Gastroesophageal sphincter (tissue), 4 donors: ENCODE measurements at places on chromosomes 13 and 19.

DNA sequence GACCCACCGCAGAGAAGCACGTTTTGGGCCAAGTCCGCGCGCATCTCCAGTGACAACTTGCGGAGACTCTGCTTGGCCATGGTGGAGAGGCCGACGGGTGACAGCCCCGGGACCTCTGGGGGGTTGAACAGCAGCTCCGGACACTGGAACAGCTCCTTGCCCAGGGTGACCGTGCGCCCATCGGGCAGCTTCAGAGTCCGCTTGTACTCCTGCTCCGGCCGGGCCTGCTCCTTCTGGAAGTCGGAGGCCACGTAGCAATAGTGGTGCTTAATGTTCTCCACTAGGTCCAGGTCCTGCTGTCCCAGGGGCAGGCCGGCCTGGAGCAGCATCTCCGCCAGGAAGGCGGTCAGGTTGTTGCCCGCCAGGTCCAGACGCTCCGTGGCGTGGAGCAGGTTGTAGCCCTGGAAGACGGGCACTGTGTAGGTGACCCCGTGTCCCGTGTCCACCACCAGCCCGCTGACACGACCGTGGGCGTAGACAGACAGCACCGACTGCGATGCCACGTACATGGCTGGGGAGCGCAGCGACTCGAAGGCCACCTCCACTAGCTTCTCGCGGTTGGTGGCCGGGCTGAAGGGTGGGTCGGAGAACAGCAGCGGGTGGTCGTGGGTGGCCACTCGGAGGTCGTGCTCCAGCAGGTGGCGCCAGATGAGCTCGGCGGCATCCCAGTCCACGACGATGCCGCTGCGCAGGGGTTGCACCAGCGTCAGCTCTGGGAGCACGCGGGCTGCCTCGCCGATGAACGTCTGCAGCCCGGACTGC is 743 bp downstream of the ACTL9 start:
- no peak for ATAC-seq

DNA sequence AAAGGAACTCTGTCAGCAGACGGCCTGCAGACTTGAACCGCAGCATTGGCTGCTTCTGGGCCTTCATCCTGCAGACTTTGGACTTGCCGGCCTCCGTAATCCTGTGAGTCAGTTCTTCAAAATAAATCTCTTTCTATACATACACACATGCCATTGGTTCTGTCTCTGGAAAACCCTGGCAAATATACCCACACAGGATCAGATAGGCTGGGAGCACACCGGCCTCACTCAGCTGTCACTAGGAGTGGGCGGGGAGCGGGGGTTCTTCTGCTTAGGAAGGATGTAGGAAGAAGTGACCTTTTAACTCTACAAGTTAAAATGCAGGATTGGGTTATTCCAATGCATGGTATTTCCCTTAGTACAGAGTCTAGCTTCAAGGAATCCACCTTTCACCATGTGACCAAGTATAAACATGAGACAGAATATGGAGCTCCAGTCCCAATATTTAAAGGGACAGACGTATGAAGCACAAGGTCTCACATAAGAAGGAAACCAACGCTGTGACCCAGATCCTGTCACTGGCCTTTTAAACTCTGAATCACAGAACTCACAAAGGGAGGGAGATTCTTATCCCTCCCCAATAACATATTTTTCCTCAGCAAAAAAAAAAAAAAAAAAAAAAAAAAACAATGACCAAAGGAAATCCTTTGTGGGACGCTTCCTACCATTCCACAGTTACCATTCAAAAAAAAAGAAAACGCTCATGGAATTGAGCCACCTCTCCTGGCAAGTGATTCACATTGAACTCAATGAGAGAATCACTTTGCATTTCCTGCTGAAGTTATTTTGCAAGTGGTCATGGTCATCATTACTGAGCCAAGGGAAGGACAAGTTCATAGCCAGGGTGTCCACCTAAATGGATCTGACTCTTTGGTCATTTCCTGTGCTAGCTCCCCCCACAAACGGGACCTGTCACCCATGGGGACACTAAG is 352.9 kb downstream of the FOXO1 start:
- ATAC-seq, result peak; percentile 53

- ATAC-seq, result no peak
These were observed 760 bp downstream of the ZNF91 start for GRCh38 chr19:23394511-23394910.

GRCh38 chr13:32988608-32989289 is 27.5 kb upstream of the KL start:
- ATAC-seq, result no peak

GRCh38 chr13:80436571-80437169 is 95.7 kb upstream of the SPRY2 start:
- ATAC-seq, result peak; percentile 82

DNA sequence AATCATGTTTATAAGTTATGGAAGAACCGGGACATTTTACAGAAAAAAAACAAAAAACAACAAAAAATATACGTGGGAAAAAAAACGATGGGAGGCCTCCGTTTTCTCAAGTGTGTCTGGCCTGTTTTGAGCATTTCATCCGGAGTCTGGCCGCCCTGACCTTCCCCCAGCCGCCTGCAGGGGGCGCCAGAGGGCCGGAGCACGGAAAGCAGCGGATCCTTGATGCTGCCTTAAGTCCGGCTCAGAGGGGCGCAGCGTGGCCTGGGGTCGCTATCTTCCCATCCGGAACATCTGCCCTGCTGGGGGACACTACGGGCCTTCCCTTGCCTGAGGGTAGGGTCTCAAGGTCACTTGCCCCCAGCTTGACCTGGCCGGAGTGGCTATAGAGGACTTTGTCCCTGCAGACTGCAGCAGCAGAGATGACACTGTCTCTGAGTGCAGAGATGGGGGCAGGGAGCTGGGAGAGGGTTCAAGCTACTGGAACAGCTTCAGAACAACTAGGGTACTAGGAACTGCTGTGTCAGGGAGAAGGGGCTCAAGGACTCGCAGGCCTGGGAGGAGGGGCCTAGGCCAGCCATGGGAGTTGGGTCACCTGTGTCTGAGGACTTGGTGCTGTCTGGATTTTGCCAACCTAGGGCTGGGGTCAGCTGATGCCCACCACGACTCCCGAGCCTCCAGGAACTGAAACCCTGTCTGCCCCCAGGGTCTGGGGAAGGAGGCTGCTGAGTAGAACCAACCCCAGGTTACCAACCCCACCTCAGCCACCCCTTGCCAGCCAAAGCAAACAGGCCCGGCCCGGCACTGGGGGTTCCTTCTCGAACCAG is 1.8 kb upstream of the APOE start:
- ATAC-seq, result peak; percentile 69
